ENCODE measurements at places on chromosomes 11 and 22. TPM values are rescaled to one million over a fixed set of nuclear protein-coding genes. Genes with fewer than 3 reads are reported as not detected.

STT3A gene
- 61.0 TPM for polyA plus RNA-seq

GAL gene
- polyA plus RNA-seq: not detected

C11orf42 gene
- polyA plus RNA-seq: not detected

CTTN gene
- polyA plus RNA-seq: 163 TPM

MAPK8IP1 gene
- 3.1 TPM for polyA plus RNA-seq

MAJIN gene
- polyA plus RNA-seq: not detected

OAF gene
- polyA plus RNA-seq: 20.2 TPM

NXPE2 gene
- polyA plus RNA-seq: 0.04 TPM

SCGB1C1 gene
- polyA plus RNA-seq: not detected

KCNK7 gene
- 1.4 TPM for polyA plus RNA-seq

KCNQ1 gene
- polyA plus RNA-seq: 19.9 TPM

TRIM51 gene
- not detected for polyA plus RNA-seq

PRAME gene
- not detected for polyA plus RNA-seq

RBMXL2 gene
- polyA plus RNA-seq: not detected

MOGAT2 gene
- polyA plus RNA-seq: not detected

FGF3 gene
- polyA plus RNA-seq: not detected

IL17RA gene
- polyA plus RNA-seq: 4.5 TPM

PATE1 gene
- polyA plus RNA-seq: not detected

MCAM gene
- polyA plus RNA-seq: 35.8 TPM

DNA sequence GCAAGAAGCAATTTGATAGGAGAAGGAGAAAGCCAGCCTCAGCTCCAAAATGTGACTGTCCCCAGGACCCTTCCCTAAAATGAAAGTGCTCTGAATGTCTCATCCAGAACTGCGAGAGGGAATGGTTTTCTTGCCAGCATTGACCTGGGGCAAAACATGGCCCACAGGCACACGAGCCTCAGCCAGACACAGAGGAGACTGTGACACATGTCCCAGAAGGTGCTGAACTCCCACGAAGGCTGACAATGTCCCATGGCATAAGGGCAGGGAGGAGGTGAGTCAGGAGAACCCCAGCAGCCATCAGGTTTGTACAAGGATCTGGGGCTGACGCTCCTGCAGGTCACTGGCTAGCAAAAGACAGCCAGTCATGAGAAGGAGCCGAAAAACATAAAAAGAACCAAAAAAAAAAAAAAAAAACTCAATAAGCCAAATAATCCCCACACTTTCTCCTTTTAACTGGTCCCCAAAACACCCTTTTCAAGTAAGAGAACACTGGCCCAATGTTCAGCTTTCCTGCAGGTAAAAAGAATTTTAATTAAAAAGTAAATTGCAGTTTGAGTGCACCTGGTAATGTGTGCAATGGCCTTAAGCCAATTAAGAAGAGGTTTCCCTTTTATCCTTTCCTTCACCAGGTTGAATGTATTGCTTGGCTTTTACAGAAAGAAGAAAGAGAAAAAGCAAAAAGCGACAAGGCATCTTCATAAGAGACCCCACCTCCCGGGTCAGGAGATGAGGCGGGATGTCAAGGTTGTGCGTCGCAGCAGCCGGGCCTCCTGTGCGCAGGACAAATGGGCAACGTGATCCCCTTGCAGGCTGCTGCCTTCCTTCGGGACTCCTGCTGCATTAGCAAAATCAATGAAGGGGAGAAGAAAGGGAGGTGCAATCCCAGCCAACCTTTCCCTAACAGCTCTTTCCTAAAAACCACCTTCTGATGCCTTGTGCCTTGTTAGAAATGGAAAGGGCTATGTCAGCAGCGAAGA is 43.6 kb downstream of the GALNT18 start:
- DNase-seq: no peak

DNA sequence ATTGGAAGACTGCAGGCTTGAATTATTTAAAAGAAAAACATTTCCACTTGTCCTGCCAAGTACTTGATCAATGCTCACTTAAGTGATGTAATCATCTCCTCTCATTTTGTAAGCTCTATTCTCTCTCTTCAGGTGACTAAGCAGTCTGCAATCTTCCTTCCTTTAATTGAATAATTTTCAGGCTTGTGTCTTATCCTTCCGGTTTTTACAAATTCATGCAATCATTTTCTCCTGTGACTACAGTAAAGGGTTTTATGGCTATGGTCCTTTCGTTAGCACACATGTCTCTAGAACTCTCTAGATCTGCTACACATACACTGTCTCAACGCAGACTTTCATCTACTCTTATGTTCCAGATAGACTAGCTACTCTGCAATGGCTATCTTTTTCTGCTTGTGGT is 12.6 kb upstream of the UPB1 start:
- no peak for DNase-seq

GRCh38 chr11:44006917-44007361 is 40.8 kb upstream of the ACCSL start:
- peak; percentile 66 for DNase-seq

DNA sequence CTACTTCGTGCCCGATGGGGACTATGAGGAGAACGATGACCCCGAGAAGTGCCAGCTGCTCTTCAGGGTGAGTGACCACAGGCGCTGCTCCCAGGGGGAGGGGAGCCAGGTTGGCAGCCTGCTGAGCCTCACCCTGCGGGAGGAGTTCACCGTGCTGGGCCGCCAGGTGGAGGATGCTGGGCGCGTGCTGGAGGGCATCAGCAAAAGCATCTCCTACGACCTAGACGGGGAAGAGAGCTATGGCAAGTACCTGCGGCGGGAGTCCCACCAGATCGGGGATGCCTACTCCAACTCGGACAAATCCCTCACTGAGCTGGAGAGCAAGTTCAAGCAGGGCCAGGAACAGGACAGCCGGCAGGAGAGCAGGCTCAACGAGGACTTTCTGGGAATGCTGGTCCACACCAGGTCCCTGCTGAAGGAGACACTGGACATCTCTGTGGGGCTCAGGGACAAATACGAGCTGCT is 751 bp downstream of the FIBIN start:
- peak; percentile 18 for DNase-seq

GRCh38 chr11:95101935-95102334 is 12.3 kb downstream of the ENDOD1 start:
- no peak for DNase-seq

GRCh38 chr11:5624489-5625279 is at the start of gene TRIM34:
TSS of gene TRIM34 (plus strand) at chr11:5625001. CDS start at chr11:5632332, 7,331 bp downstream.
- no peak for DNase-seq

DNA sequence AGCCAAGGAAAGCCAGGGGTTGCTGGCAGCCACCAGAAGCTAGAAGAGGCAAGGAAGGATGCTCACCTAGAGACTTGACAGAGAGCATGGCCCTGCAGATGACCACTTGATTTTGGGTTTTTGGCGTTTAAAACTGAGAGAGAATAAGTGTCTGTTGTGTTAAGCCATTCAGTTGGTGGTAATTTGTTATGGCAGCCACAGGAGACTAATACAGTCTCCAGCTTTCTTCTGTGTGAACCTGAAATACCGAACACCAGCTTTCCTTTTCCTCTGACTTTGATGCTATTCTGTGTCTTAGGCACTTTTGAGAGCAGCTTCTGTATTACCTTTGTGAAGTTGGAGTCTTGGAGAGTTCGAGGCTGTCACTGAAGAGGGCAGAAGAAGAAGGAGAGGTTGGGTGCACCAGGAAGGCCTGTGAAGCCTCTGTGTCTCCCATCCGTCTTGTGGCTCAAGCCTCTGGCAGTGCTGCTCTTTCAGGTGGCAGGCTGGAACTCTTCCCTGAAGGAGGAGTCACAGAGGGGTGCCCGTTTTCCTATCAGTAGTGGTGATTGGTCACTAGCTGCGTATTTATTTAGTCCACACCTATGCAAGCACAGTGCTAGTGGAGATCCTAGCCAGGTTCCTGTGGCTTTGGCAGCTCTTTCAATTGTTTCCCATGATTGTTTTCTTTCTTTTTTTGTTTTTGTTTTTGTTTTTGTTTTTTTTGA is 2.5 kb downstream of the TBC1D22A start:
- no peak for DNase-seq

- no peak for DNase-seq
Observed at GRCh38 chr22:48761546-48761945, 1066.1 kb downstream of the BRD1 start.

GRCh38 chr11:1924181-1924580 is 4.7 kb downstream of the TNNT3 start:
- no peak for DNase-seq

DNA sequence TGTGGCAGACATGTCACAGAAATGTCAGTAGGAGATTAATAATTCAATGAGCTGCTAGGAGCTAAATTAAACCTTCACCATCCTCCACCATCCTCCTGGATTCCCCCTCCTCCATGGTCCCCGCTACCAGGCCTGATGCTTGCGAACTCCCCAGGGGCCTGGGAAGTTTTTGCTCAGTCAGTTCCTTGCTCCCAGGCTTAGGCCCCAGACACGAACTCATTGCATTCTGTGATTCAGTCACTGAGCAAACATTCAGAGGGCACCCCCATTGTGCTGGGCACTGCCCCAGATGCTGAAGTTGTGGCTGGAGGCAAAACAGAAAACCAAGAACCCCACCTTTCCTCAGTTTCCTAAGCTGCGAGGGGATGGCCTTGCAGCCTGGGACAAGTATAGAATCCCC is 14.3 kb downstream of the NPTXR start:
- DNase-seq: no peak

DNA sequence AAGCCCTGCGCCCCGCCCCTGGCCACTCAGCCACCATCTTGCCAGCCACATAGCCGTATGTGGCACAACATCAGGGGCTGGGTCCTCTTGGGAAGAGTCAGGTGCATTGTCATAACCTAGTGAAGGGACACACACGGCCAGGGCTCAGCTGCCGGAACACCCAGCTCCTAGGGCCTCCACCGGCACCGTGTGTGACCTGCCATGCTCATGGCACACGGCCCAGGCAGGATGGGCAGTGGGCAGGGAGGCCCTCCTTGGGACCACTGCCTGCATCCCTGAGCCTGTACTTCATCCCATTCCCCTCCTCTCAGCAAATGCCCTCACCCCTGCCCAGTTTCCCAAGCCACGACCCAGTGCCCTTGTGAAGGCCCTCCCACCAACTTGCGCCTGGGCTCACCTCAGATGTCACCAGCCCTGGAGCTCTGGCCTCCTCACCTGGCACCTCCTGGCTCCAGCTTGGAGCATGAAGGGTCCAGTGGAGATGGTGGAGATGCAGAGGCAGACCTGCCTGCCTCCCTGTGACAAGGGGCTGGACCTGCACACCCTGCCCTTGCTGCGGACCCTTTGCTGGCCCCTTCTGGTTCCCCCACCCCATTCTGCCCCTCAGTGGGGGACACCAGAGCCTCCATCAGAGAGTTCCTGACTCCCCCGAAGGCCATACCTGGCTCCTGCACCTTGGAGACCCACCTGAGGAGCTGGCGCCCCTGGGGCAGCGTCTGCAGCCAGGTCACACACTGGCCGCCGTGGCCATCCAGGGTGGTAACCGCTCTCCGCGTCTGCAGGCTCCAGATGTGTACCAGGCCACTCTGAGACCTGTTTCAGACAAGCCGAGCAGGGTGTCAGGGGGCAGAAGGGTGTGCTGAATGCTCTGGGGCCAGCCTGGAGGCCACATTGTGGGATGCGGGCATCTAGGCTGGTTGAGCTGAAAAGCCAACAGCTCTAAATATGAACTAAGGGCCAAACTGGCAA is 34.5 kb downstream of the GNB1L start:
- DNase-seq: no peak

DNA sequence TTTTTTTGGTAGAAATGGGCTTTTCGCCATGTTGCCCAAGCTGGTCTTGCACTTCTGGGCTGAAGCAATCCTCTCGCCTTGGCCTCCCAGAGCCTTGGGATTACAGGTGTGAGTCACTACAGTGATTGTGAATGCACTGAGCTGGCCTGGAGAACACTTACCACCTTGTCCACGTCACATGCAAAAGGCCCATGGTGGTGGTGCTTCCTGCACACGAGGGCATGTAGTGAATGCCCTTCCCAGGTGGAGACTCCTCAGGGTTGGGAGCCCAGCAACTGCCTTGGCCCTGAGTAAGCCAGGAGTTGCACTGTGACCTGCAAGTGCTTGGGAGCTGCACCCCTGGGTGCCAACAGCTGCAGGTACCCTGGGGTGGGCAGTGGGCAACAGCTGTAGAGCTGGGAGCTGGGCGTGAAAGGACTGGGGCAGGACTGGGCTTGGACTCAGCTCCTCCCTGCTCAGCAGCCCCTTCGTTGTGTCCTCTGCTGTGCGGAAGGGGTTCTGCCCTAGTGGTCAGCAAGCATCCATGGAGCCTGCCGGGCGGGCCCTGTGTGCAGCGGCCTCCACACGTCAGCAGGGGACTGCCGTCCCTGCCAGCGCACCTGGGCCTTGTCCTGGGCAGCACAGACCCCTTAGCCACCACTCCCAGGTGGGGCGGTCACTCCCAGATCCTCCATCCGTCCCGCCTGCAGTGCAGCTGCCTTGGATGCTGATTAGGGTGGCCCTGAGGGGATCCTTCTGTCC is 9.3 kb upstream of the ADORA2A start:
- no peak for DNase-seq

GRCh38 chr11:67053896-67054329 is 2.7 kb upstream of the RHOD start:
- DNase-seq: peak; percentile 34

- no peak for DNase-seq
Observed at GRCh38 chr22:41818596-41818995, 14.3 kb upstream of the SREBF2 start.

GRCh38 chr11:110474578-110474977 is 44.8 kb downstream of the FDX1 start:
- no peak for DNase-seq

DNA sequence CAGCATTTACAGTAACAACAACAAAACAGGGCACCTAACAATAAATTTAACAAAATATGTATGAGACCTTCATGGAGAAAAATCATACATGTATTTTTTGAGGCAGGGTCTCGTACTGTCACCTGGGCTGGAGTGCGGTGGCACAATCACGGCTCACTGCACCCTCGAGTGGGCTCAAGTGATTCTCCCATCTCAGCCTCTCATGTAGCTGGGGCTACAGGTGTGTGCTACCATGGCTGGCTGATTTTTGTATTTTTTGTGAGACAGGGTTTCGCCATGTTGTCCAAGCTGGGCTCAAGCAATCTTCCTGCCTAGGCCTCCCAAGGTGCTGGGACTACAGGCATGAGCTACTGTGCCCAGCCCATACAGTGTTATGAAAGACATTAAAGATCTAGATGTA is 278.1 kb downstream of the SWAP70 start:
- no peak for DNase-seq

DNA sequence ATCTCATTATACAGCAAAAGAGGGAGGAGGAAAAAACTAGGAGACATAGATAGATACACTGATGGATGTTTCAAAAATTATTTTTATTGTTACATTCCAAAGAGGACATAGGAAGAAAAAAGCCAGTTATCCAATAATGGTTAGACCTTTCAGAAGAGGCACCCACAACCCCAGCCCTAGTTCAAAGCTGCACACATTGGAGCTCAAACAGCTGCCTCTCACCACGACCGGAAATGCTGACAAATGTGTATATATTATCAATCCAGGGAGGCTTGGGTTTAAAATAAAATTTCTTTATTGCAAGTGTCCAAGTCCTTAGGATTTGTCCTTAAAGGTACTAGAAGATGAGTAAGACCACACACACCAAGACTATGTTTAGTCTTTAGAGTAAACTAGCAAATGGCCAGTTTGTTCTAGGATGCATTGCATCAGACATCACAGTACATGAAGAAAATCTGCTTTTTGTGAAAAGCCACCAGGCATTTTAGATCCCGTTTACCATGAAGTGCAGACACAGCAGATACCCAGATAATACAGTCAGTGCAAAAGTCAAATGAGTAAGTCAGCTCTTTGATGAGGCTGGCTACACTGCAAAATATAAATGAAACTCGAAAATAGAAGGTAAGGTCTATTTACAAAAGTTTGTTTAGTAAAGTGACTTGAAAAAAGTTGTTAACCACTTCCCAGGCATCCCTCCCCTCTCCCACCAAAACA is 4.6 kb upstream of the ASCL3 start:
- no peak for DNase-seq

GRCh38 chr11:92670308-92670890 is 299.1 kb upstream of the MTNR1B start:
- DNase-seq: no peak

- no peak for DNase-seq
Observed at GRCh38 chr11:103907548-103908455, 128.6 kb upstream of the DDI1 start.
